Omental fat pad (tissue), 4 donors: ENCODE measurements at places on chromosomes 3 and 15. TPM values are rescaled to one million over a fixed set of nuclear protein-coding genes. Genes with fewer than 3 reads are reported as not detected.

Gene HRH1
- 8.0 TPM for total RNA-seq

Gene FETUB
- total RNA-seq, result not detected

Gene IFT122
- 34.3 TPM for total RNA-seq

GRCh38 chr3:155352900-155353490 lies 59.5 kb upstream of the STRIT1 start:
- DNase-seq, result no peak

- DNase-seq, result no peak
These were observed 16.7 kb downstream of the DCBLD2 start for GRCh38 chr3:98884675-98885371.

DNA sequence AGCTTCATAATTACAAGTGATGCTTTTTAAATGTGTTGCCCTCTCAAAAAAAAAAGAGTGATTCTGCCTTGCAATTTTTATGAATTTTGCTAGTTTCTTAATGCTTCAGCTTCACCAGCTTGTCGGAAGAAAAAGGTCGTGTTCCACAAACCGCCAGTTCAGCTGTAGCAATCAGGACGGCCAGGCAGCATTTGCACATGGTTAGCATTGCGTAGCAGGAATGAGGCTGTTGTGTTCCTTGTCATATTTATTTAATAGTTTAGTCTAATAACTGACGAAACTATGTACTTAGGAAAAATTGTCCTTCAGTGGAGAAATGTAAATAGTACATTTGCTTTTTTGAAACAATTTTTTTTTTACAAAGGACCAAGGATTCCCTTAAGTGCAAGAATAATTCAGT lies 64.9 kb upstream of the SELENOK start:
- no peak for DNase-seq

GRCh38 chr15:34188711-34189110 lies 21.2 kb downstream of the KATNBL1 start:
- DNase-seq, result no peak

- DNase-seq, result no peak
These were observed 66.7 kb upstream of the GOLGA8B start for GRCh38 chr15:34650177-34650576.

DNA sequence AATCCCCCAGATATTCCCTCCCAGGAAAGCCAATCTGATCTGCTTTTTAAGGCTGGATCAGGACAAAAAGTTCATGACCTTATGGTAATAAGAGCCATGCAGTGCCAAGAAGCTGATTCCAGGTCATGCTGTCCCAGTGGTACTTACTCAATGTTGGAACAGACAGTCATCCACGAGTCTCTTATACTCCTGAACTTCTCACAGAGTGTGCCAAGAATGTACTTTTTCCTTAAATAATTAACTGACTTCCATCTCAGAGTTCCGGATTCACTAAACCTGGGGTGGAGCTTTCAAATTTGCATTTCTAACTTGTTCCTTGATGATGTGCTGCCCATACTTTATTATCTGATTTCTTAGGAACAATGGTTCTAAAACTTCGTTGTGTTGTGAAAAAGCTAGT lies 3.4 kb upstream of the P3H2 start:
- DNase-seq, result no peak

GRCh38 chr15:96860741-96861140 lies 530.2 kb downstream of the NR2F2 start:
- DNase-seq, result no peak
